ENCODE measurements at places on chromosomes 16 and 17.

DNA sequence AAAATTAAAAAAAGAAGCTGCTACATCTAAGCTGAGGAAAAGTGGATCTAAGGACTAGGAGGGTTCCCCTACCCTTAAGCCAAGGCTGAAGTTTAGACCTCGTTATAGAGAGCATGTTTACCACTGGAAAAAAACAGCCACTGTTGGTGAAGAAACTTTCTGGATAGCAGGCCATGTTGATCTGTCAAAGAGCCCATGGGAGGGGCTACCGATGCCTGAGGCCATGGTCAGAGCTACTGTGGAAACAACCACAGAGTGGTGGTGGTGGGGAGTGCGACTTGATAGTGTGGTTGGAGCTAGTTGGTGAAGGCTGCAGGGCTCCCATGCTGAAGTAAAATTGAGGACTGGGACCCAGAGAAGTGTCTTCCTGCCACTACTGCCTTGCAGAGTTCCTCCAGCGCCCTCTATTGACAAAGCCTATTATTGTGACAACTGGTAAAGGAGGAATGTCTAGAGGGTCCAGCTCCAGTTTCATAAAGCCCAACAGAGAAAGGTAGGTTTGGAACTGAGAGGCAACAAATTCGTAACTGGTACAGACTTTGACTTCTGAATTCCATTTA lies 12.7 kb upstream of the FAM20A start:
- peak; percentile 63 for DNase-seq

GRCh38 chr17:63430223-63430622 lies 15.9 kb downstream of the CYB561 start:
- no peak for DNase-seq

DNA sequence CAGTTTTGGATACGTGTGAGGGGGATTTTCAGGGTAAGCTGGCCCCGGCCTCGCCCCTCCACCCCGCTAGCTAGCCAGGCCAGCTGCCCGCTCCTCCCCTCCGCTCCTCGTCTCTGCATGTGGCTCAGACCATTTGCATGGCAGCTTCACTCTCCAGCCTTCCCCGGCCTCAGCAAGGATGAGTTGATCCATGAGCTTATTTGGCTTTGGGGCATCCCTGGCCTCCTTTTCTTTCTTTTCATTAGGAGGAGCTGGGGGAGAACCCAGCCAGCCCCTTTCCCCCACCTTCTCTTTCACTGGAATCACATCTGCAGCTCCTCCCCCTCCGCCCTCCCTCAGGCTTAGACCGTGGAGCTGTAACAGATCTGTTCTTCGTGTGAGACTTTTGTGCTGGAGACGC lies 30.7 kb downstream of the ELAC2 start:
- DNase-seq = no peak

DNA sequence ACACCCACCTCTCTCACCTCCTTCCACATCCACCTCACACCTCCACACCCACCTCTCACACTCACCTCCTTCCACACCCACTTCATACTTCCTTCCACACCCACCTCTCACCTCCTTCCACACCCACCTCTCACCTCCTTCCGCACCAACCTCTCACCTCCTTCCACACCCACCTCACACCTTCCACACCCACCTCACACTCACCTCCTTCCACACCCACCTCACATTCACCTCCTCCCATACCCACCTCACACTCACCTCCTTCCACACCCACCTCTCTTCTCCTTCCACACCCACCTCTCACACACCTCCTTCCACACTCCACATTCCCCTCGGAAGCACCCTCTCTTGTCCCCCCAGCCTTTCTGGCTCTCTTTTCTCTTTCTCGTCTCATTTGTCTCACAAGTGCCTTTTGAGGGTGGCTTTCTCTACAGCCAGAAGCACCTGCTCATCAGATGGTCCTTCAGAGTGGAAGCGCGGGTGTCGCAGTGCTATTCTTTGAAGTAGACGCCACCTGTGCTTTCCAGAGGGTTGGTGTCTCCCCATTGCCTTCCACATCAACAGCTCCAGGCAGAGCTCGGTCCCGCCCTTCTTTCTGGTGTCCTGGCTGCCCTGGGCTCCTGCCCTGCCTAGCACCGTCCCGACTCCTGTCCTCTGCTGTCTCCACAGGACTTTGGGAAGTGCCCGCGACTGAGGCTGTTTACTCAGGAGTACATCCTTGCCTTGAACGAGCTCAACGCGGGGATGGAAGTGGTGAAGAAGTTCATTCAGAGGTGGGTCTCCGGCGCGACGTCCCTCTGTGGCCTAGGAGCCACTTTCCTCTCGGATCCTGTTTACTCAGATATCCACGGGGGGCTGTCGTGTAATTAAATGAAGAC lies 109.4 kb upstream of the PLCG2 start:
- DNase-seq = no peak

- DNase-seq = no peak
Measured at GRCh38 chr17:31308372-31309334, 5.2 kb downstream of the EVI2B start.

- DNase-seq = no peak
Measured at GRCh38 chr16:2855536-2855935, 2.4 kb downstream of the PRSS22 start.

GRCh38 chr17:73192894-73193701 lies at the start of gene COG1:
Gene COG1 (plus strand): TSS chr17:73193055. CDS start chr17:73193070, 15 bp downstream.
- peak; percentile 90 for DNase-seq

GRCh38 chr16:14013571-14014283 lies 57.4 kb upstream of the MRTFB start:
- DNase-seq = peak; percentile 85

DNA sequence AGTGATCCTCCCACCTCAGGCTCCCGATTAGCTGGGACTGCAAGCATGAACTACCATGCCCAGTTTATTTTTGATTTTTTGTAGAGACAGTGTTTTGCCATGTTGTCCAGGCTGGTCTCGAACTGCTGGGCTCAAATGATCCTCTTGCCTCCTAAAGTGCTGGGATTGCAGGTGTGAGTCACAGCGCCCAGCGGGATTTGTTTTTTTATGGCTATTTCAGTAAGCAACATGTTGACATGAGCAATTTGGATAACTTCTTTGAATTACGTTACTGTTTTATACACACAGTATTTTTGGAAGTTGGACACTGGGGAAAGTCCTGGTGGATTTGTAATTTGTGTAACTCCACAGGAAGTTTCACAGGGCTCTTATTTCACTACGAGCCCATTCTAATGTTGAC lies 18.5 kb upstream of the RHOT1 start:
- no peak for DNase-seq

DNA sequence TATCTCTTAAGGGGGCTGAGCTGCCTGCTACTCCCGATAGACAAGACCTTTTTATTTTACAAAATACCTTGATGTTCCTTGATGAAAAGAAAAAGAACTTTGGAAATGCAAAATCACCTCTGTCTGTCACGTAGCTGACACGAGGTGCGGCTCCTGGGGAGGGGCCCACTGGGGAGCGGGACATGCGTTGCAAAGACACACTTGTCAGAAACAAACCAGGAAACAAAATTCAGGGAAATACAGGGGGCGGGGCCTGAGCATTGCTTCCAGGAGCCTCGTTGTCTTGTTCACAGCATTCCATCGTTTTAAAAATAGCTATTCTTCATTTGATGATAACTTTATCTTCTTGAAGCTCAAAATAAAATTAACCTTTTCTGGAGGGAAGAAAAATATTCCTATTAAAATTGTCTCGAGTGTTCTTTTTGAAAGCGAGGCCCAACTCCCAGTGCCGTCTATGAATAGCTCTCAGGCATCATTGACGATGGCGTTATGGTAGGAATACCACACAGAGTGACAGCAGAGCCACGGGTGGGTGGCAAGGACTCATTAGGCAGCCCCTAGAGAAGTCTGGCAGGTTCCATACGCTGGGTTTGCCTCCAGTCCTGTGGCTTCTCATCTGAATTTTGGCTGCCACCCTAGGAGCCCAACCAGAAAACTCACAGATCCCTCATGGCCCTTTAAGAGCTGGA lies 286.9 kb downstream of the CPPED1 start:
- DNase-seq = no peak

GRCh38 chr17:50152736-50153135 lies 2.3 kb upstream of the PPP1R9B start:
- no peak for DNase-seq

DNA sequence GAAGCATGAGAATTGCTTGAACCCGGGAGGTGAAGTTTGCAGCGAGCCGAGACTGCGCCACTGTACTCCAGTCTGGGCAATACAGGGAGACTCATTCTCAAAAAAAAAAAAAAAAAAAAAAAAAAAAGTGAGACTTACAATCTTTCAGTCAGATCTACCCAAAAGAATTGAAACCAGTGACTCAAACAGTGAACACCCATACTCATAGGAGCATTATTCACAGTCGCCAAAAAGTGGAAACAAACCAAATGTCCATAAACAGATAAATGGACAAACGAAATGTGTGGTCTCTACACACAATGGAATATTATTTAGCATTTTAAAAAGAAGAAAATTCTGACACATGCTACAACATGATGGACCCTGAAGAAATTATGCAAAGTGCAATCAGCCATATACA lies 9.1 kb upstream of the SCNN1B start:
- no peak for DNase-seq

DNA sequence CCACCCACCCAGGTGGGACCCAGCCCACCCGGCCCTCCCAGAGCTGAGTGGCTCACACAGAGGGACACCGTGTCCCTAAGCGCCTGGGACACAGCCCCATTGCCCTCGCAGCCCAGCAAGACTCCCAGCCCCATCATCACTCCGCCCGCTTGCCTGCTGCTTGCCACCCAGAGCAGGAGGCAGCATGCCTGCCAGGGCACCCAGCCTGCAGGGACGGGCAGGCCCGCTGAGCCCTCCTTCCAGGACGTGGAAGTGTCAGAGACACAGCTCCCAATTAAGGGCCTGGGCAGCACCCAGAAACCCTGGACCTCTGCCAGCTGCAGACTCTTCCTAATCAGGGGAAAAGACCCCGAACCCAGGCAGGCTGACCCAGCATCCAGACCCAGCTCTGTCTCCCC lies 17.2 kb upstream of the OSGIN1 start:
- no peak for DNase-seq

DNA sequence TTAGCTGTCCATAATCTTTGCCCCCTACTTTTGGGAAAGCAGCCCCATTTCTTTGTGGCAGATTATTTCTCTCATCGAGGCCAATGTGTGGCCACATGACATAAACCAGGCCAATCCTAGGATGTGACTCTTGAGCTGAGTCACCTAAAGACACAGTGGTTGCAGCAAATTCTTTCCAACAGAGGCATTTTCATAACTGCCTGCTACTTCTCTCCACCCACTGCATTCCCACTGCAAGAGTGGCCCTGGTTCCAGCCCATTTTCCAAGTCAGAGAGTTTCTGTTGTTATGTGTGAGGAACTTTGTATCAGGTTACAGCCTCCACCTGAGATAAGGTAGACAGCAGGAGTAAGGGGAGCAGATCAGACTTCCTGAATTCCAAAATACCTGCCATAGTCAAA lies 195.2 kb downstream of the RGS9 start:
- DNase-seq = peak; percentile 54

Data from EL (cell line).